ENCODE measurements at places on chromosomes 6 and 20.

- no peak for DNase-seq
Observed at GRCh38 chr6:53735896-53736295, 58.9 kb upstream of the LRRC1 start.

DNA sequence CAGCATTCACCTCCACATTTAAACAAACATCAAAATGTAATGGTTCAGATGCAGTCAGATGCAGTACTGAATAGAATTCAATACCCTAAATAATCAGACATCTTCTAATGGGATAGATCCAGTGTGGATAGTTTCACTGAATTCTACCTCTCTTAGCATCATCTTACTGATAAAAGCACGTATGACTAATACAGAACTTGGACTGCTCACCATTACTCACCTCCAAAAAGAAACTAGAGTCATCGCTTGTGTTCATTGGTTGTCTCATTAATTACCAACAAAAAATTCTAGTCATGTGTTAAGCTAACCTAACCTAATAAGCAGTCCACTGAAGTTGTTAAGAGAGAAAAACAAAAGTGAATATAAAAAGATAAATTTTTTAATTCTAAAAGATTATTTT lies 165.9 kb upstream of the IRAK1BP1 start:
- no peak for DNase-seq

DNA sequence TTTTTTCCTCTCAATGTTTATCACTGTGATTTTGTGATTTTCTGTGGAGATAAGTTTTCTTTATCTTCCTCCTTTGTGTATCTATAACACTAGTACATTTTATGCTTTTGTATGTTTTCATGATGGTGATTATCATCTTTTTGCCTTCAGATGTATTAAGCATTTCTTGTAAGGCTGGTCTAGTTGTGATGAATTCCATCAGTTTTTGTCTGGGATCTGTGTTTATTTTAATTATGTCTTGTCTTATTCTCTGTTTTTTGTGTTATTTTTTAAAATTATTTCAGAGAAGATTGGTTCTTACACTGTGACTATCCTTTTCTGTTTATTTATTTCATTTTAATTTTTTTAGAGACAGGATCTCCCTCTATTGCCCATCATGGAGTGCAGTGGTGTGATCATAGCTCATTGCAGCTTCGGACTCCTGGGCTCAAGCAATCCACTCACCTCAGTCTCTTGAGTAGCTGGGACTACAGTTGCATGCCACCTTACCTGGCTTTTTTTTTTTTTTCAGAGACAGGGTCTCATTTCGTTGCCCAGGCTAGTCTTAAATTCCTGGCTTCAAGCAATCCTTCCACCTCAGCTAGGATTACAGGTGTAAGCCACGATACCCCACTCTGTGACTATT lies 187.4 kb downstream of the SLC16A10 start:
- no peak for DNase-seq

DNA sequence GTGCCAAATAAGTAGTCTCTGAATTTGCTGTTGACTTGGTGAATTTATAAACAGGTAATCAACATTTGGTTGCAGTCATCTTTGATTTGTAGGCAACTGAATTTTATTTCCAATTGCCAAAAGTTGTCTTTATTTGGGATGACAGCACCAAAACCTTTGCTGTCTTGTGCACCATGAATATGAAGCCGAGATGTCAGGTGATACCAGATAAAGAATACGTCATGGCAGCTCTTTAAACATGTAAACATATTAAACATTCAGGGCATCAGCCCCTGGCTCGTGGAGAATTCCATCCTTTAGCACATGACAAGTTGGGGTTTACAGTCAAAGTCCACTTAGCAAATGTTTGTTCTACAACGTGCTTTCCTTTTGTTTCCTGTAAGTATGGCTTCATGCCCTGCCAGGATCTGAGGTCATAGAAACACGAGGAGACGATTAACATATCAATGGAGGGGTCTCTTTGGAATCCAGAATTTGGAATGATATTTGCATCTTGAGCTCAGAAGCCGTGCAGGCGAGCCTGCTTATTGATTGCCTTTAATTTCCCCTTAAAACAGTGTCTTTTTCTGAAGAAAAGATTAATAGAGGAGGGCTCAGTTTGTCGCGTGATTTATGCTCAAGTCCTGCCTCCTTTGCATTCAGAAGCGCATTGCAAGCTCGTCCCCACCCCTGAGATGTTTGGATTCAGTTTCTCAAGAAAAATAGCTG lies 170.2 kb upstream of the ZNF217 start:
- no peak for DNase-seq

DNA sequence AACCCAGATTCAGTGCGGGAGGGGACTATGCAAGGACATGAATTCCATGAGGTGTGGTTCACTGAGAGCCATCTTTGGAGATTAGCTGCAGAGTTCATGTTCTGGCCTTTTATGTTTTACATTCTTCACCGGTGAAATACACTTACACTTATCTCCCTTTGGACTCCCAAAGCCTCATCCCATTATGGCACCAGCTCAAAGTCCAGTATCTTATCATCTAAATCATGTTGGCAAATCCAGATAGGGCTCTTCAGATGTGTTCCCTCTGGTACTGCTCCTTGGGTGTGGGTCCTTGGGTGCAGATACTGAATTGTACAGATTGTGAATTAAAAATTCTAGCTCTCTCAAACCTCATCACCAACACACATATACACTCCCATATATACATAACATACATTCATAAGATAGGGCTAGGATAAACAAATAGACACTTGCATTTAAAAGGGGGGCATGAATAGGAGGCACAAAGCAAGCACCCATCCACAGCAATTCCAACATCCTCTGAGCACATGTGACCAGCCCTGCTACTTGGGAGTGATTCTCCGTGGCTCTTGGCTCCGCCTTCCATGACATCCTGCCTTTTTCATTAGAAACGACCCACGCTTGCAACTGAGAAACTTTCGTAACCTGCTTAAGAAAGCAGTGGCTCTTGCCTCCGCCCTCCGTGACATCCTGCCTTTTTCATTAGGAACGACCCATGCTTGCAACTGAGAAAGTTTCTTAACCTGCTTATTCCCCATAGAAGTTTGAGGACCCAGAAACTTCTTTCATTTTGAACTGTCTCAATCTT lies 53.6 kb upstream of the LRRC1 start:
- DNase-seq = no peak

DNA sequence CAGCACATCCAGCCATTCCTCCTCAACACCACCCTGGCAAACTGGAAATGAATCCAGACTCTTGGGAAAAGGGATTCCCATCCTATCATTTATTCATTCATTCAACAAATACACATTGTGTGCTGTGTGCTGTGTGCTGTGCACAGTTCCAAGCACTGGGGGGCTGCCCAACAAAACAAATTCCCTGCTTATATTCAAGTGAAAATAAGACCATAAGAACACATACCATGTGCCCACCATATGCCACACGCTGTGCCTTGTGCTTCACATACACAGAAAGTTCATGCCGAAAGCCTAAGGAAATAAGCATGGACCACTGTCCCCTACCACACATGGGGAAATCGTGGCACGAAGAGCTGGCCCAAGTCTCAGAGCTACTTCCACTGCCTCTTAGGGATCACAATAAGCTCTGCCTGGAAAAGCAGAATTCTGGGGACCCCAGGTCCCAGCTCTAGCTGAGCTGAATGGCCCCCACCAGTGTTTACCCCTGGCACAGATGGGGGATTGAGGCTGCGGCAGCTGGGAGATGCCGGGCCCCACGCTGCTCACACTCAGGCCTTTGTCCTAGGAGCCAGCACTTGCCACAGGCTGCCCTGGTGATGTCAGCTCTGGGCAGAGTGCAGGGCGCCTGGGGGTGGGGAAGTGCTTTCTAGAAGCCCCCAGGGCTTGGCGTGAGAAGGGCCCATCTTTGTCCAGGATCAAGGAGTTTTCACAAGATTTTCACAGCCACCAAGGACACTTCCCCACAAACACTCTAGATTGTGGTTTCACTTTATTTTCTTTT lies 99.6 kb downstream of the PREX1 start:
- DNase-seq = no peak

- DNase-seq = no peak
Observed at GRCh38 chr6:79280756-79281155, 46.3 kb upstream of the HMGN3 start.

DNA sequence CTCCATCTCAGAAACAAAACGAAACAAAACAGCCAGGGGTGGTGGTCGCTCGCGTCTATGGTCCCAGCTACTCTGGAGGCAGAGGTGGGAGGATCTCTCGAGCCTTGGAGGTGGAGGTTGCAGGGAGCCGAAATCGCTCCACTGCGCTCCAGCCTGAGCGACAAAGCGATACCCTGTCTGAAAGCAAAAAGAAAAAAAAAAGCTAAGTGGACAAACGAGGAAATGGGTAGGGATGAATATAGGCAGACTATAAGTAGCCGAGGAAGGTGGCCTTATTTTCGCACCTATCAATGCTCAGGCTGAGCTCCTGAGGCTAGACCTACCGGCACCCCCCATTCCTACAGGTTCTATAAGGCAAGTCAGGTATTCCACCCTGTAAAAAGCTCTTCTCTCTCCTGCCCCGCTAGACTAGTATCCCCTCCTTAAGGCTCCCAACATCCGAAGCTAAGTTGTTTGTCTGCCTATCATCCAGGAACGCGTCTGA lies 650 bp upstream of the CASP8AP2 start:
- DNase-seq = no peak

DNA sequence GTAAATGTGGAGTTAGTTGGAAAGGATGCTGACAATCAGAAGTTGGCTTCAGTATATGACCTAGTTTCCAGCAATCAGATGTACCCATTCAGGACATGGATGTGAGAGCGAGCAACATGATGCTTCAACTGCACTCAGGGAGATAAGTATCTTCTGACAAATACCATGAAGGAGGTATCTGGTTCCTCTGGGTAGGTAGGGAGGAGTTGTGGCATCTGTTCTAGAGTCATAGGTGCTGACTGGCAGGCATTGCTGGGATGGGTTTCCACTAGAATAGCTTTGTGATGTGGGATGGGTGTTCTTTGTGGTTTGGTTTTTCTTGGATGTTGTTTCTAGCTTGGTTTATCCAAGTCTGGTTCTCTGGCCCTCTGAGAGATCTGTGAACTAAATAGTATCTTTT lies 3.9 kb upstream of the REV3L start:
- DNase-seq = no peak

DNA sequence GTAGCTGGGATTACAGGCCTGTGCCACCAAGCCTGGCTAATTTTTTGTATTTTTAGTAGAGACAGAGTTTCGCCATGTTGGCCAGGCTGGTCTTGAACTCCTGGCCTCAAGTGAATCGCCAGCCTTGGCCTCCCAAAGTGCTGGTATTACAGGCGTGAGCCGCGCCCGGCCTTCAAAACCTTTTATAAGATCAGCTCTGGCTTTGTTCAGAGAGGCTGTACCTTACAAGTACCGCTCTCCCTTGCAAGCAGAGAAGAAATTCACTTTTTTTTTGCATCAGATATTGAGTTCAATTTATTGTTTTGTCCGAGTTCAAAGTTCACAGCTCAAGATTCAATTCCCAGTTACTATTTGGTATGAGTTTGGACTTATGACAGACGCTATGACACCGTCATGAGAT lies 1.9 kb upstream of the DNAAF9 start:
- DNase-seq = no peak

- DNase-seq = no peak
Observed at GRCh38 chr6:56168596-56168995, 78.8 kb downstream of the COL21A1 start.

DNA sequence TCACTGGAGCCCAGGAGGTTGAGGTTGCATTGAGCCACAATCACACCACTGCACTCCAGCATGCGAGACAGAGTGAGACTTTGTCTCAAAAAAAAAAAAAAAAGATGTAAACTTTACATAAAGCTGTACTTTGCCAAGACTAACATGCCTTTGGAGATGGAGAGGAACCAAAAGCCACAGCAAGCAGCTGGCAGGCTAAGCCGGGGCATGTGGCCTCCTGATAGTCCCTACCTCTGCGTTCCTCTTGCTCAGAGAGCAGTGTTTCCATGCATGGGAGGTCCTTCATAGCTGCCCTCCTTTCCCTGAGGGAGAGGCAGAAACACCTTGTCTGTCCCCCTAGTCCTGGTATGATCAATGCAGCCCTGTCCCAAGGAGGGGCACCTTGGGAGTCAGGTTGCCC lies 35.2 kb downstream of the SPATA2 start:
- DNase-seq = no peak

- DNase-seq = no peak
Observed at GRCh38 chr6:11968241-11968806, 43.8 kb upstream of the HIVEP1 start.

DNA sequence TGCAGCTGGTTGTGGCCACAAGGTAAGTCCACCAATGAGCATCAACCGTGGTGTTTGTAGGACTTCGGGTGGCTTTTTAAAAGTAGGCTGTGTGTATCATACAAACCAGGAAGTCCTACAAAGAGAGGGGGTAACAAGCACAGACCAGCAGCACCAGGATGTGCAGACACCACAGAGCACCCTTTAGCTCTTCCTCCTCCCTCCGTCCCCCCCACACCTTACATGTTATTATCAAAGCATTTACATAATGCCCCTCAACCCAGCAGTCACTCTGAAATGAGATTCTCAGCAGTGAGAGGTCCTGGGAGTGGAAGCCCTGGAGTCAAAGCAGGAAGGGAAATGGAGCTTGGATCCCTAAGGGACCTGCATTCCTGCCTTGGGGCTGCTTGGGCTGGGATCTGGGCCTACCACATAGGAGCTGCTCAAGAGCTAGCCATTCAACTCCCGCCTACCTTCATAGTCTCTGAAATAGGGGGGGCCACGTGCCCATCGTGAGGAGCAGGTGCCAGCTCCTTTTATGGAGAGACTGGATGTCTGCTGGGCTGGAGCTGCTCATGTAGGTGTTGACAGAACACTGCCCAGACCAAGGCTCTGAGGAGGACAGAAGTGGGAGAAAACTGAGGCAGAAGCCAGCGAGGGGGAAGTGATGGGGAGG lies 90.6 kb downstream of the PSMB1 start:
- DNase-seq = no peak

DNA sequence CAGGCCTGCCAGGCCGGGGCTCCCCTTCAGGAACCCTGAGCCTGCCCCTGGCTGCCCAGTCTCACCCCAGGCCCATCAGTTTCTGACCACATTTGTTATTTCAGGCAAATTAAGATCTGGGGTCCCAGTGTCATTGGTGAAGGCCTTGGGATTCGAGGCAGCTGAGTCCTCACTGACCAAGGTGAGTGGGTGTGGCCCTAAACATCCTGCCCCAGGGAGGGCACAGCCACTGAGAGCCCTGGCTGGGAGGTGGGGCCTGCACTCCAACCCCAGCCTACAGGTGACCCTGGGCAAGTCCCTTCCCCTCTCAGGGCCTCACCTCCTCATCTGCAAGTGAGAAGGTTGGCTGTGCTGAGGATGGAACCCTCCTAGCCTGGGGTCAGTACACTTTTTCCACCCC lies 23.8 kb downstream of the BPIFB1 start:
- DNase-seq = no peak

DNA sequence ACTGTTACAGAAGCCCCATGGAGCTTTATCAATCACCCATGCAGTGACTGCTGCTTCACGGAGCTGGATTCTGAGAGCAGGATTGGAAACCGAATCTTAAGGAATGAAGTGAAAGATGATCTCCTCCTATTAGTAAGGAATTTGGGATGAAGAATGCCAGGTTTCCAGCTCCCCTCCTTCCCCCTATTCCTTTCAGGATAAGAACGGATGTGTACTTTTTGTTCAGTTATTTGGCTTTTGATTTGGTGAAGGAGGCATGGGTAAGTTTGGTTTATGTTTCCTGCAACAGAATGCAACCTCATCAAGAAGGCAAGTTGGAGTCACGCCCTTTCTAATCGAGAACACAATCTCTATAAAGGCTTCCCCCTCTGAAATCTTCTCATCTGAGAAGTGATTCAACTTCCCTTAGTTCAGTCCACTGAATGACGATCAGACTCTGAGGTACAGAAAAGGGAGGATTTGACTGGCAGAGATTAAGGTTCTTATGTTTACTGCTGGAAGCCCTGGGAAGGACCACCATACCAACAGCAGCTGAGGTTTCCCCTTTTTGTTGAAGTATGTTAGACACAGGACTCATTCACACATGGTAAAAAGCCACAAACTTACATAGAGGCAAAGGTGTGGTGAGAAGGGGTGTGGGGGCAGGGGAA lies 5.5 kb downstream of the ELMO2 start:
- no peak for DNase-seq
